ENCODE measurements at places on chromosomes 5 and 9.

DNA sequence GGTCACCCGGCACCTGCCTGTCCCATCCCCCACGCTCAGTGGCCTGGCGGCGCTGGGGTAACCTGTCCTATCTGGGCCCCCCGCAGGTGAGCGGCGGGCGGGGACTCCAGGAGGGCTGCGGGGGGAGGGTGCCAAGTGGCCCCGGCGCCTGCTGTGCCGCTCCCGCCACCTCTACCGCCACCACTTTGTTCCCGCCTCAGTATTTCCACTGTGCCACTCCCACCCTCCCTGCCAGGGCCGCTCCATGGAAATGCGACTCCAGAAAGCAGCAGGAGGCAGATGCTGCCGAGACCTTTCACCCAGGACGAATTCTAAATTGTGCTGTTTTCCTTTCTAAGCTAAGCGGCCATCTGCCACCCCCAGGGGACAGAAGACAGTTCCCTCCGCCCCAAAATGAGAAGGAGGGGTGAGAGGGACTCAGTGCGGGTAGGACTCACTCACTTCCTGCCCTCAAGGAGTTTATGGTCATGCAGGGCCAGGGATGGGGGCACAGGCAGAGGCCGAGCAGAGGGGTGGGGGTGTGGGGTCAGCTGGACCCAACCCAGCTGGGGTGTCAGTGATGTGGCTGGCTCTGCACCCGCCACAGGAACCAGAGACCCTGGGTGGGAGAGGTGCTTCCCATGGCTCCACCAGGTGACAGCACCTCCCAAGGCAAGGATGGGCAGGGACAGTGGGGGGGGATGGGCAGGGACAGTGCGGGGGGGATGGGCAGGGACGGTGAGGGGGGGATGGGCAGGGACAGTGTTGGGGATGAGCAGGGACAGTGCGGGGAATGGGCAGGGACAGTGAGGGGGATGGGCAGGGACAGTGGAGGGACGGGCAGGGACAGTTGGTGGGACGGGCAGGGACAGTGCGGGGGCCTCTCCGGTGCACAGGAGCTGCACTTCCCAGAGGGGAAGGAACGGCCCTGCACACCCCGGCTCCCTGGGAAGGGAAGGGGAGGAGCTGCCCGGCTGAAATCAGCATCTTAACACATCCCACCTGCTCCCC, 17.8 kb downstream of the NOTCH1 start:
- no peak for DNase-seq

GRCh38 chr5:146042628-146043279, 62.6 kb downstream of the PLAC8L1 start:
- DNase-seq: no peak

DNA sequence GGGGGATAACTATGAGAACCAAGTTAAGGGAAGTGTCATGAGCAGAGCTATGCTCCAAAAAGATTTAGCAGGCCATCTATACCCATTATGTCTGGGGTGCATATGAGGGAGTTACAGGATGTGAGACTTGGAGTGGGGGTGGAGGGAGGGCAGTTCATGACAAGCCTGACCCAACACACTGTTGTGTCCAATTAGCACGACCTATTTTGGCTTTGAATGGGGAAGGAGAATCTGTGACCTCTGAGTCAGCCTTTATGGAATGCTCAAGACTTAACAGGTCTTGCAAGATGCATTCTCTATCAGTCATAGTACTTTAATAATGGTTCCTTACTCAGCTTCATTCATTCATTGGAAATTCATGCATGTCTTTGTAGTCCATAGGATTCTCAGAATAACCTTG, 71.7 kb downstream of the GRIA1 start:
- DNase-seq: no peak

GRCh38 chr5:67006500-67006848, 190.1 kb downstream of the CD180 start:
- no peak for DNase-seq

GRCh38 chr5:90477073-90477472, 2.4 kb downstream of the POLR3G start:
- no peak for DNase-seq

GRCh38 chr9:108634204-108634603, 221.6 kb downstream of the ACTL7B start:
- DNase-seq: no peak

DNA sequence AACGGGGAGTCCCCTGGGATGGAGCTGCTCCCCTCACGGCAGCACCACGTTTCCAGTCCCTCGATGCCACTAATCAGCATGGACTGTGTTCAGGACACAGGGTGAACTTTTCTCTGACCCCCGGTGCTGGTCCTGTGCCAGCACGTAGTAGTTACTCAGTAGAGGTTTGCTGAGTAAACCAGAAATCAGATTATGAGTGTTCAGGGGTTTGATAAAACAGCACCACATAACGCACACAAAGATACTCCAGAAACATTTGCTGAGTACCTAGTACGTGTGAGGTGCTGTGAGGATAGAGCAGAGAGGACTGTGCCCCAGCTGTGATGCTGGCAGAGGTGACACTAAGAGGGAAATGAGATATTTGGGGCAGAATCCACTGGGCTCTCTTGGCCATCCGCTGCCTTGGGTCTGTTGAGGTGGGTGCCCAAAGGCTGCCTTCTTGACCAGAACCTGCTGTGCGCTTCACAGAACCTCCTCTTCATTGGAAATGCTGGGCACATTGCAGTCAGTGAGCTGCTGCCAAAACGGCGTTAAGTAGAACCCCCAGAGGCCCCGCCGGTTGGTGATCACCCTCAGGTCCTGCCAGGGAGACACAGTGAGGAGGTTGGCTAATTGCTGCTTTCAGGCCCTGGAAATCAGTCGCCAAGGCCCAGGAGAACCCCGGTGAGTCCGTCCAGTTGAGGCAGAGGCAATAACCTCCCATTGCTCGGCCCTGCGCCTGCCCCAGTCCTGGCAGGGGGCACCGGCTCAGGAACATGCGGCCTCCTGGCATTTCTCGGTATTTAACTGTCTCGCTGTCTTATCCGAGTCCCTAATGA, 49.4 kb downstream of the NEURL1B start:
- no peak for DNase-seq

DNA sequence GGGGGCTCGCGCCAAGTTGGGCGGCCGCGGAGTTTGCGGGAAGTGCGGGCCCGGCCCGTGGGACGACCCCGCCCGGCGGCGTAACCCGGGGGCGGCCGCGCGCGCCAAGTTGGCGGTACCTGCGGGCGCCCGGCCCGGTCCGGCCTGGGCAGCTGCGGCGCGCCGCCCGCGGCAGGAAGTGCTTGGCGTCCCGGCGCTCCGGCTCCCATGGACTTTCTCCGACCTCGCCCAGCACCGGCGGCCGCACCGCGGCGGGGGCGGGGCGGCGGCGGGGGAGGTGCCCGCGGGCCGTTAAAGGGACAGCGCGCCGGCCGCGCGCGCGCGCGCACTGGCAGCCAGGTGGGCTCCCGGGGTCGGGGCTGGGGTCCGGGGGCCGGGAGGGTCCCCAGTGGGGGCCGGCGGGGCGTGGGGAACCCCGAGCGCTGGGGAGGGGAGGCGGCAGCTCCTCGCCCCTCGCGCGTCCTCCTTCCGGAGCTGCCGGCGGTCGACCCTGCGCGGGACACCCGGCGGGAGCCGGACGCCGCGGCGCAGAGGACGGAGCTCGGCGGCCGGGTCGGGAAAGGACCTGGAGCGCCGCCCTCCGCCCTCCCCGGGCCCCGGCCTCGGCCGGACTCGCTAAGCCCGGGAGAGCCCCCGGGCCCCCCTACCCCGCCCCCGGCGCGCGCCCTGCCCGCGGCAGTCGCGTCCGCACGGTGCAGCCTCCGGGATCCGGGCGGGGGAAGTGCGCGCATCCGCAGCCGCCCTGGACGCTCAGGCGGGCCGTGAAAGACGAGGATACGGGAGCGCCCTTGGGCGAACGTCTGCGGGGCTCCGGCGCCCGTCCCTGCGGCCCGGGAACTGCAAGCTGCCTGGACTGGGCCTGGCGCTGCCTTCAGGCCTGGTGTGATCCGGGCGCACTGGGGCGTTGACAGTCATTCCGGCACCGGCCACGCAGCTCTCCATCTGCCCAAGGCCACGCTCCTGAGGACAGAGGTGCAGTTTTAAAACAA, at the start of gene NACC2:
Gene NACC2 (minus strand): TSS at position 220 of the 989 bp plus-strand sequence. CDS start 44,768 bp downstream, outside the sequence.
- no peak for DNase-seq

- DNase-seq: peak; percentile 54
These were observed at the start of gene LTC4S for GRCh38 chr5:179793468-179794139. Gene LTC4S (plus strand): TSS chr5:179793986. CDS start chr5:179794081, 95 bp downstream.

DNA sequence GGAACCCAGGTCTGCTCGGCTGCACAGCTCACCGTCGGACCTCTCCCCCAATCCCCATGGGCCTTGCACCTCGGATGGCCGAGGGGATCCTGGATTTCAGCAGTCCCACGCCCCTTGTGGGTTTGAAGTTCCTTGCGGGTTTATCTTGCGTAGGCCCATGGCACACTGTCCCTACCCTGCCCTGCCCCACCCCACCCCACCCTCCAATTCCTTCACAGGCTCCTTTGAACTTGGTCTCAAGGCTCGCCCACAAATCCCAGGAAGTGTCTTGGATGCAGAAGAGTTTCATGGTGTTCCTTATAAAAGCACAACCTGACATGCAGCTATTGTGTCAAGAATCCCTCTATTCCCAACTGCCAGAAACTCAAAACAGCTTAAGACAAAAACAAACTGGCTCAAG, 11.2 kb upstream of the SMIM23 start:
- DNase-seq: no peak

DNA sequence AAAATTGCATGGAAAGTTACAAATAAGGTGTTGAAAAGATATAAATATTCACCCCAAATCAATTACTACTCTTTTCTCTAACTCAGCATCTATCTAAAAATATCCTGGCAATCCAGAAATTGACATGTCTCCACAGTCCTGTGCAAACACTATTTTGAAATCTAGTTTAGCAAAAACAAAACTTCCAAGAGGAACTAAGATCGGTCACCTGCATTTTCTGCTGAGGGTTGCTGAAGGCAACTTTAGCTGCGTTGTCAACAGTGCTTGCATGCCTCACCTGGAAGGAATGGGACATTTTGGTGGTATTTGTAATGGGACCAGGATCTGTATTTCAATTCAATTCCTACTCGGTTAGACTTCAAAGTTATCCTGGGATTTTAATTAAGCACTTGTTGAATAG, 398.3 kb downstream of the NTRK2 start:
- no peak for DNase-seq

DNA sequence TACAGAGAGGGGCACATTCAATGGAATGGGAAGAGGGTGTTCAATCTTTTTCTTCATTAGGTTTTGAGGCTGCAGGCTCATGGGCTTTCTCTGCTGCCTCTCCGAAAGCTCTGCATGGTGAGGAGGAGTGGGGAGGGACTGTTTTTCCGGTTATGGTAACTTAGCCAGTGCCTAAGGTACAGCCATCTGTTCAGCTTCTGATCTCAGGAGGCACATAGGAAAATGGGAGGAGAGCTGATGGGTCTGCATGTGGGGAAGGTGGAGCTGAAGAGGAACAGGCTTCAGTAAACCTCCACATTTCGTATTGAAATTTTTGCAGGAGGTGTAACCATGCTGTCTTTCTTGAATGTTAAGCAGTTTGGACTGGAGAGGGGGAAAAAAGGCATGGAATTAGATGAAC, 1020.4 kb upstream of the WWC1 start:
- no peak for DNase-seq

DNA sequence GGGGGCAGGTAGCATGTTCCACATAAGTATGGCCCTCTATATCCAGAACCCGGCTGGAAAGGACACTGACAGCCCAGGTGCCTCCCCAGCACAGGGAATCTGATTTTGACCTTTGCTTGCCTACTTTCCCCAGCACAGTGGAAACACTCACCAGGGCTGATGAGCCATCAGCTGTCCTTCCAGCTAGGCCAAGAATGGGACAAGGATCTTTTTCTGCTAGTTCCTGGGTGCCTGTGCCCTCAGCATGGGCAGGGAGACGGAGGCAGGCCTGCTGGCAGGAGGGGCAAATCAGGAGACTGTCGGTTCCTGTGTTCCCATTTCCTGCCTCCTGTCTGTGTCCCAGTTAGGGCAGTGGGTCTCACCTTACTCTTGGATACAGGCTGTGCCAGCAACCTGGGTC, 1.1 kb downstream of the CYFIP2 start:
- DNase-seq: no peak

GRCh38 chr9:9560382-9561035, 1052.3 kb downstream of the PTPRD start:
- no peak for DNase-seq

DNA sequence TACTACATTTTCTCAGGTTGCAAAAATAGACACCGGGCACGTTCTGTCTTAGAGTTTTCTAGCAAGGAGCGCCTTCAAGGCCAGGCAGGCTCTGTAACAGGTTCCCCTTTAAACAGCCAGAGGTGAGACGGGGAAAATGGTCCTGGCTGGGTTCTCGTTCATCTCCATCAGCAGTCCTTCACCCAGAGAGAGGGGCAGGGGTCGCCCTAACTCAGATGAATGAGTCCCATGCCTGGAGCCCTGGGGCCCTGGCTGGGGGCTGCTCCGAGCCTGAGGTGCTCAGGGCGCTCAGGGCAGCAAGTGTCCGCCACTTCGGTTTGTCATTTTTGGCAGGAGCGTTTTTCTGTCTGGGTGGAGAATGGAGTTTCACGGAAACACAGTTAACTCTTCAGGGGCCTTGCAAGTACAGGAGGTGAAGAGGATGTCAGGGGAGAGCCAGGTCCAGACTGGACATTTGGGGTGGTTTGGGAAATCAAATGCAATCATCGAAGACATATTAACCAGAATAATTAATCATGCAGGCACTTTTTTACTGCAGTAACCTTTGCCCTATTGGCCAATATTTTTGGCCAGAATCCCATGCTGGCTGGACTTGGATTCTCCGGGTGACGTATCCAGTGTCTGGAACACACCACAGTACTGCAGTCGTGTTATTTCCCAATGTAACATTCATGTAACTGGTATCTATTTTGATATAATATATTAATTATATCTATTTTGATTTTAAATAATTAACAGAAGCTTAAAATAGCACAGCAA, 2.9 kb downstream of the NTNG2 start:
- DNase-seq: no peak

DNA sequence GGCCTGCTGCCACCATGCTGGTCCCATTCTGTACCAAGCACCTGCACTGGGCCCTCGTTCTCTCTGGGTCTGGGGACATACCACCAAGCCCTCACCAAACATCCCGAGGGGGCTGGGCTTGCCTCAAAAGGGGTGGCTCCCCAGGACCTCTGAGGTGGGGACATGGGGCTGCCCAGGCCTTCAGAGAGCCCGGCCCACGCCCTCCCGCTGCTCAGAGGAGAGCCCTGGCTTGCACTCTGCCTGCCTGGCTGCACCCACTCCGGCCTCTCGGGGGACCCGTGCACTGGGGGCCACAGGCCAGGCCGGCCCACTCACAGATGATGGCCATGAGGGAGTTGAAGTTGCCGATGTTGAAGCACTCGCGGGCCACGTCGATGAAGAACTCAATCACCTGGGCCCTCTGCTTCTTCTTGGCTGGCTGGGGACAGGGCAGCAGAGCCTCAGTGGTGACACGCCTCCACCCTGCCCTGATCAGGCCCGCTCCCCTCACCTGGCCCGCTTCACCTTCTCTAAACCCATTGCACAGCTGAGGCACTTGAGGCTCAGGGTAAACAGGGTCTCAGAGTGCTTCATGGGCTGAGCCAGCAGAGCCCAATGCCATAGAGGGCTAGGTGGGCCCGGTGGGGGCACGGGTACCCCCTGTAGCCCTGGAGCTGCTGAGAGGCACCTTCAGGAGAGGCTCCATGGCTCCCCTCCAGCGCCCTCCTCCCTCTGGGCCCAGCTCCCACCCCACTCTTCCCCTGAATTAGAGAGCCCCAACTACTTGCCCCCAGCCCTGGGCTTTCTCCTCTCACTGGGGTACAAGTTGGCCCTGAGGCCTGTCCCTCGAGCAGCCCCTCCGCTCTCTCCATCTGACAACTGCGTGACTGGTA, 47.7 kb upstream of the RNF130 start:
- DNase-seq: no peak

Data from head of caudate nucleus (tissue), 42 donors.